ENCODE measurements at places on chromosomes 7 and 10. TPM values are rescaled to one million over a fixed set of nuclear protein-coding genes. Genes with fewer than 3 reads are reported as not detected.

Gene SPDYE1
- total RNA-seq = not detected

DNA sequence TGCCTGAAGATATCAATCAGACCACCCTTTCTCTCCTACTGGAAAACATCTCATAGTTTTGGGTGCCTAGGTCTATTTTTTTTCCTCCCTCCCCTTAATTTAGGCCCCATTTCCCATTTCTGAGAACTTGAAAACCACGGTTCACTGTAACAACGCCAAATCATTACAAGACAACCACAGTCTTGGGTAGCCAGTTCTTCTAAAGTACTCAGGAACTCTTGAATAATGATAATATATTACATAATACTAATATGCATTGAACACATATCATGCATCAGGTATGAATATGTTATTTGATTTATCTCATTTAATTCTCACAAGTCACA is 185.1 kb upstream of the ADO start:
- no peak for DNase-seq

- no peak for DNase-seq
Measured at GRCh38 chr7:133776266-133776665, 350.9 kb upstream of the LRGUK start.

Gene INHBA
- total RNA-seq = 1.7 TPM

Gene ARHGAP19
- total RNA-seq = 11.1 TPM

- no peak for DNase-seq
Measured at GRCh38 chr10:18190840-18191239, 50.6 kb downstream of the CACNB2 start.

Gene HGF
- total RNA-seq = not detected

GRCh38 chr7:26087321-26088091 is 64.5 kb upstream of the NFE2L3 start:
- DNase-seq = no peak
